ENCODE measurements at places on chromosomes 11 and 22. TPM values are rescaled to one million over a fixed set of nuclear protein-coding genes. Genes with fewer than 3 reads are reported as not detected.

The KRTAP5-11 gene
- not detected for total RNA-seq

DNA sequence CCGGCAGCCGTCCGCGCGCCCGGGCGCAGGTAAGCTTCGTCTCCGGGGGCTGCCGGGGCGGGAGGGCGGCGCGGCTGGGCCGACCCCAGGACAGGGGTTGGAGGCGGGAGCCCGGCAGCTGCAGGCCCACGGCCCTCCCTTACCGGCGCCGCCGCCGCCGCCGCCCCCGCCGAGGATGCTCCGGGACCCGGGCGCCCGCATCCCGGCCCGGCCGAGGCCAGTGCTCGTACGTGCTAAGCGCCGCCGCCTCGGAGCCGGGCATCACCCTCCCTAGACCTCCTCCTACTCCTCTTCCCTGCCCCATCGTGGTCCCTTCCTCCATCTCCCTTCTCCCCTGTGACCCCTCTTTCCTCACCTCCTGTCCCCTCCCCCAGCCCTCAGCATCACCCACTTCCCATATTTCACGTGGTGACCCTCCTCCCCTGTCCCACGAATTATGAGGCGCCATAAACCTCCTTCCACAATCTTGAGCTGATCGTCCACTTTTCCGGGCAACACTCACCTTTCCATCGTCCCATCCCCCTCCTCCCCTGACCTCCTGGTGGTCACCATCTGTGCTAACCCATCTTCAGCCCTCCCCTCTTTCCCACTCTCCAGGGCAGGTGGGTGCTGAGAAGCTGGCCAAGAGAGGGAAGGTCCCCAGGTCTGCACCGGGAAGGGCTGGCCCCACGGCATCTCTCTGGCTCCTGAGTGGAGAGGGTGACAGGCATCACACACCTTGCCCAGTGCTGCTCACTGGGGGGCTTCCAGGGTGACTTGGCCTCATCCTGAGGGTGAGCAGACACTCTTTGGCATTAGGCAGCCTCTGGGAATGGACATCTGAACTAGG, 612 bp downstream of the ASPHD2 start:
- H3K36me3 ChIP-seq, result no peaks in the 10 kb centered on the region
- H3K4me1 ChIP-seq, result peaks cover 11% of the 10 kb centered on the region
- peaks cover 25% of the 10 kb centered on the region for H3K27me3 ChIP-seq
- DNase-seq, result no peak
- no peak overlapping the region for H3K27ac ChIP-seq

The PATE4 gene
- not detected for total RNA-seq

The KDM4E gene
- not detected for total RNA-seq

The CYB5R2 gene
- total RNA-seq, result 7.7 TPM
